ENCODE measurements at places on chromosomes 3 and 15.

DNA sequence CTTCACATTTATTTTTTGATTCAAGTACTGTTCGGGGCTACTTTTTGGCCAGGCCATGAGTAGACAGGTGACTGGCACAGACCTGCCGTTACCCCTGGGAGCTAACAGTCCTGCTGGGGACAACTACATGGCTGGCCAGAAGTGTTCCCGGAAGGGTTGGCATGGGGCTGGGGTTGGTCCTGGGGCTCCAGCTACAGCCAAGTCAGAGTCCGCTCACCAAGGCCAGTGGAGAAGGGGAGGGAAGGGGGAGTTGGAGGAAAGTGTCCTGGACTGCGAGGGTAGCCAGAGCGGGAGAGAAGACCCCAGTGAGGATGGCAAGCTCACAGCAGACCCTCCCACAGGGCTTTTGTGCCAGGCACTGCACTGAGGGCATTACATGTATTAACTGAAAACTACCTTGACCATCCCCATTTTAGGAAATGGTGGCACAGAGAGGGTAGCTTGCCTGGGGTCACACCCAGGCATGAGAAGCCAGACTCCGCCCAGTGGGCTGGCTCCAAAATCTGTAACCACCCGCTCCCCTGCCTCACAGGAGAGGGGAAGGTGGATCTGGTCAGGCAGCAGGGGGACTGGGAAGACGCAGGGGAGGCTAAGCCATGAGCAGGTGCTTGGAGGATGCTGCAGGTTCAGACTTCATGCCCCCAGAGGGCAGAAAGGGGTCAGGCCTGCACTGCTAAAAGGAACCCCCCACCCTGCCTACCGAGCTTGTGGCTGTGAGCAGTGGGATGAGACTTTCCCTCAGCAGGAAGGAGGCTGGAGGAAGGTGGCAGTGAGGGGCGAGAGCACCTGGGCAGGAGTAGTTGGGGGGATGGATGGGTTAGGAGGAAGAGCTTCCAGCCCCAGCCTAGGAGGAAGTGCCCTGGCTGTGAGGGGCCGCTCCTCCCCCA lies 38.3 kb upstream of the ESYT3 start:
- DNase-seq = no peak

DNA sequence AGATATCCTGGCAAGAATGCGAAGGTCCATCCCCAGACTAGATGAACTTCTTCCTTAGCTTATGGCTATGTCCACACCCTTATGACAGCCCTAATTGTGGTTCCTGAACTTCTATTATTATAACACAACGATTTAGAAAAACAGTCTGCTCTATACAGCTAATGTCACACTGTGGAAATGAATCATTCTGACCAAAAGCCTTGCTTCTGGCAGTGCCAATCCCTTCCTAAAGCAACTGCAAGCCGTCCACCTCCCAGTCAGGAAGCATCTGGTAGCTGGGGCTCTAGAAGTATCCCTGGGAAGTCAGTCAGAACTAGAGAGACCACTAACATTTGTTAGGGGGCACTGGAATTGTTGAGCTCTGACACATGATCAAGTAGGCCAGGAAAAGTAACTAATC lies 45.0 kb downstream of the MYO5A start:
- no peak for DNase-seq

GRCh38 chr15:91116113-91117067 lies 16.3 kb downstream of the SV2B start:
- no peak for DNase-seq

GRCh38 chr15:70589221-70589620 lies 174.1 kb downstream of the UACA start:
- DNase-seq = peak; percentile 59

DNA sequence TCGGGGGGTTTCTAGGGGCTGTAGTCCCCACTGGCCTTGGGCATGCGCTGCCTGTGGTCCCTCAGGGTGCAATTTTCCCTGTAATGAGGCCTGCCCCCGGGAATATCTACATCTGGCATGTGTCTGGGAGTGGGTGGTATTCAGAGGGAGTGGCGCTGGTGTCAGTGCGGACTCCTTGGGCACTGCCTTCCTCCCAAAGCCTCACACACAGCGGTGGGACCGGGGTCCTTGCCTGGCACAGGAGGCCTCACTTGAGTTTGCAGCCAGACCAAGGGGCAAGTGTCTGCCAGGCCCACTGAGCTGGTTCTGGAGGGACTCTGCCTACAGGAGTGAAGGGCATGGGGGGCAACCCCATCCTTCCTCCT lies 53.5 kb upstream of the PCSK6 start:
- DNase-seq = no peak

GRCh38 chr3:87318617-87319021 lies 42.2 kb upstream of the POU1F1 start:
- DNase-seq = no peak

DNA sequence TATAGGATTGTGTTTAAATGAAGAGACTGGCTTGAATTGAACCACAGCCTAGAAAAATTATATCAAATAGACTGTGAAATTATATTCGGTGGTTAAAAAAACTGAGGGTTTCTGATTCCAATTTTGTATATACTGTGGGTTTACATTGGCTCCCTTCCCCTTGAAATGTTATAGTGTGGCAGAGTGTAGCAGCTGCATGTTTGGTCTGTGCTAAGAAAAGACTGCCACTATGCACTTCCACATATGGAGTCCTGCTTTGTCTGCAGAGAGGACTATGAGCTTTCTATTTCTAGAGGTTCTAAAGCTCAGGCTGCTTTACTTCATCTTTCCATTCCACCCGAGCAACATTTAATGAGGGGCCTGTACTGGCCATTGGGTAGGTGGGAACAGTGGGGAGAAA lies 112.3 kb downstream of the P3H2 start:
- no peak for DNase-seq

DNA sequence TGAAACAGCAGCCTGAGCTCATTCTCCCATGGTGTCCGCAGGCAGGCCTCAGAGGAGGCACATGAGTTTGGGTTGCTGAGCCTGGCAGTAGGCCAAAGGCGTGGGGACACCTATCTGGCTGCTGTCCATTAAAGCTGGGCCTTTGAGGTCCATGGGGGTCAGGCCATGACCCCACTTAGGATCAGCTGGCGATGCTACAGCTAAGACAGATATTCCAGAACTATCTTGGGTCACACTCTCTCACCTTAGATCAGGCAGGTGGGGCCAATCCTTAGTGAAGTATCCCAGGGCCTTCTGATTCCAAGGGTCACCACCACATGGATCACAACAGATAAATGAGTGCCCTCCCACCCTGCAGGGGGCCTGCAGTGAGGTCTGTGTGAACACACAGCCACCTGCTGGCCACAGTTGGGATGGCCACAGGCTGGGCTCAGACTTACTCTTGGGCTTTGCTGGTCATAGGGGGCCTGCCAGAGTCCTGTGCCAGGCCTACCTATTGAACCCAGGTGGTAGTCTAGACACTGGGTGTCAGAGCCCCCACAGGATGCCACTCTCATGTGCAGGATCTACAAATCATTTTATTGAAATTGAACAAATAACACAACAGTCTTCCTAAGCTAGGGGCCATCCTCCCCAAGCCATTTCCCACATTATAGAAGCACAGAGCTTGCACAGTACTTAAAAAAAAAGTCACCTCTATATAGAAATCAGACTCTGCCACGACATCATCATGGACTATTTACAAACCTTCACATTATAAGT lies 2.0 kb upstream of the HYAL2 start:
- DNase-seq = no peak

DNA sequence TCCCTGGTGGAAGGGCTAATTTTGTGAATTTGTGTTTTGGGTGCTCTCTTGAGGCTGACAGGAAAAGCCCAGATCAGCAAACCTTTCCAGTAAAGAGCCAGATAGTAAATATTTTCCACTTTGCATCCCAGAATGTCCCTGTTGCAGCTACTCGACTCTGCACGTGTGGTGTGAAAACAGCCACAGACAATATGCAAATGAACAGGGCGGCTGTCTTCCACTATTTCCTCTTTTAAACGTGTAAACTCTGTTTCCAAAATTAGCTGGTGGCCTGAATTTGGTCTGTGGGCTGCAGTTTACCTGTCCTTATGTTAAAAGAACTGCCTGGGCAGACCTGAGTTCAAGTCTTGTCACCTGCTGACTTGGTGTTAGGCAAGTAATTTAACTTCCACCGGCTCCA lies 202.7 kb downstream of the EDEM1 start:
- no peak for DNase-seq

DNA sequence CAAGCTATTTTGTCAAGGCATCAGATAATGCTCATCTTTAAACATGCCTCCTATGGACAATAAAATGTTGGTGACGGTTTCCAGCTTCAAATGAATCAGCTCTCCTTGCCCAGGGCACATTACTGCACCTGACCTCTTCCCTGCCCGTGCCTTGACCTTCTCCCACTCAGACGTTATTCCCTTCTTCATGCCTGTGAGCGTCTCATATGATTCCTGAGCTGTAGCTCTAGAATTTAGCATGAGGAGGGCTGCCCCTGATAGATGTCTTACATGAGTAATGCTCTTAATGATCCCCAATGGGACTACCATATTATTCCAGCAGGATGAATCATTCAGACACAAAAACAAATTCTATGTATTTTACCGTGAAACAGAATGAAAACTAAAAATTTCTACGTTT lies 762.7 kb downstream of the ROBO1 start:
- DNase-seq = no peak

Measured in GM04504 (cell line).